ENCODE measurements at places on chromosomes 5 and 9. TPM values are rescaled to one million over a fixed set of nuclear protein-coding genes. Genes with fewer than 3 reads are reported as not detected.

HTR4 gene
- not detected for polyA plus RNA-seq

PCDHGA9 gene
- 0.31 TPM for polyA plus RNA-seq

FOXD4 gene
- 0.68 TPM for polyA plus RNA-seq

CSF1R gene
- polyA plus RNA-seq: 1.9 TPM

LMX1B gene
- 0.30 TPM for polyA plus RNA-seq

FGF1 gene
- polyA plus RNA-seq: 0.42 TPM

BTNL9 gene
- 57.0 TPM for polyA plus RNA-seq

GABRA1 gene
- 0.45 TPM for polyA plus RNA-seq

SLC36A3 gene
- not detected for polyA plus RNA-seq

HMMR gene
- 0.08 TPM for polyA plus RNA-seq

SLC36A2 gene
- polyA plus RNA-seq: not detected

SPINK6 gene
- not detected for polyA plus RNA-seq

MCCC2 gene
- polyA plus RNA-seq: 19.9 TPM

TAS2R1 gene
- polyA plus RNA-seq: not detected

TXNDC8 gene
- not detected for polyA plus RNA-seq

FAM163B gene
- not detected for polyA plus RNA-seq

EQTN gene
- 0.30 TPM for polyA plus RNA-seq

GABRA6 gene
- not detected for polyA plus RNA-seq

HEMGN gene
- not detected for polyA plus RNA-seq

AMBP gene
- 370 TPM for polyA plus RNA-seq

ADRA1B gene
- 0.49 TPM for polyA plus RNA-seq

SREK1IP1 gene
- polyA plus RNA-seq: 9.8 TPM

MEIKIN gene
- polyA plus RNA-seq: not detected

CER1 gene
- not detected for polyA plus RNA-seq

RANBP17 gene
- 3.5 TPM for polyA plus RNA-seq

RORB gene
- polyA plus RNA-seq: 0.38 TPM

NOL6 gene
- 28.2 TPM for polyA plus RNA-seq

ADGRD2 gene
- polyA plus RNA-seq: not detected

ZNF454 gene
- polyA plus RNA-seq: 1.6 TPM

PCDHA13 gene
- polyA plus RNA-seq: 0.35 TPM

All from pancreas (tissue), 10 donors.